IMR-90 (cell line): ENCODE measurements at places on chromosomes 1 and 21. TPM values are rescaled to one million over a fixed set of nuclear protein-coding genes. Genes with fewer than 3 reads are reported as not detected.
A peak's percentile ranks its signal among the peaks of the same experiment; 100 is the strongest.

The ALX3 gene
- not detected in 2 replicates for total RNA-seq

The PGBD5 gene
- total RNA-seq, result 0.18 and 0.28 TPM in 2 replicates

The RSPH1 gene
- total RNA-seq, result not detected in 2 replicates

The ZP4 gene
- total RNA-seq, result not detected in 2 replicates

DNA sequence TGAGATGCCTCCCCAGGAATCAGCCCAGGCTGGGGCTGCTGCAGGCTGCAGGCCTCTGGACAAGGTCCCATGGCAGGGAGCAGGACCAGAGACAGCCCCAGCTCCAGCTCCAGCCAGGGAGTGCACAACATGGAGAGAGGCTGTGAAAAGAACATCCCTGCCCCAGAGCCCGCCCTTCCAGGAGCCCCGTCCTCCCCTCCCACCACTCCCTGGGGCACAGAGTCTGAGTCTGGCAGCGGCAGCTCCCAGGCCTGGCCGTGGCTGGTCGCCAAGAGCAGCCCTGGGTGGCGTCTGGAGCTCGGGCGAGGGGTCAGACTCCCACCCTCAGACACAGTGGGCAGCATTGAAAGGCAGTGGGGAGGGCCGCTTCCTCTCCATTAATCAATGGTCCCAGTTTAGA lies 37.8 kb downstream of the MEGF6 start:
- DNase-seq, result no peak

- DNase-seq, result peak; percentile 47
Observed at GRCh38 chr1:243473227-243474135, 217.6 kb downstream of the SDCCAG8 start.

- DNase-seq, result peak; percentile 58
Observed at GRCh38 chr1:27621051-27621920, 13.7 kb downstream of the FGR start.

GRCh38 chr1:46603481-46603857 lies 599 bp downstream of the MKNK1 start:
- DNase-seq, result no peak

- no peak for DNase-seq
Observed at GRCh38 chr21:33855190-33855589, 60.4 kb downstream of the ATP5PO start.

The GPR25 gene
- not detected in 2 replicates for total RNA-seq

DNA sequence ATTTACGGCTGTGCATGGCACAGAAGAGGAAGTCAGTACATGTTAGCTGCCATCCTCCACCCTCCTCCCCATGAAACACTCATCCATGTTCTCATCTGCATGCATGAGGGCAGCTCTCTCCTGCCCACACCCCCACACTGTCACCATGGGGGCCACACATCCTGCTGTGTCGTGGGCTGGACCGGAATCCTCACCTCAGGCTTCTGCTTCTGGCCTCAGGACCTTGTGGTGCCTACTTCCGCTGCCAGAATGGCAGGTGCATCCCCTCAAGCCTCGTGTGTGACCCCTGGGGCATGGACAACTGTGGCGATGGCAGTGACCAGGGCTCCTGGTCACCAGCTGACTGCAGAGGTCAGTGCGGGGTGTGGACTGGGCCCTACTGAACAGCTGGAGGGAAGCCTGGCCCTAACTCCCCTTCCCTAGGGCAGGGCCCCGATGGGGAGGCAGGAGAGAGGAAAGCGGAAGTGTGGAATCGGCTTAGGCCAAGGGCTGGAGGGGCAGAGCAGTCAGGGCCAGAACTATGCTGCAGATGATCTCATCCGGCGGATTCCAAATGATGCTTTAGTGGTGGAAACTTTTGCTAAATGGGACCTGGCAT lies 3.8 kb downstream of the LDLRAD2 start:
- peak; percentile 10 for DNase-seq

DNA sequence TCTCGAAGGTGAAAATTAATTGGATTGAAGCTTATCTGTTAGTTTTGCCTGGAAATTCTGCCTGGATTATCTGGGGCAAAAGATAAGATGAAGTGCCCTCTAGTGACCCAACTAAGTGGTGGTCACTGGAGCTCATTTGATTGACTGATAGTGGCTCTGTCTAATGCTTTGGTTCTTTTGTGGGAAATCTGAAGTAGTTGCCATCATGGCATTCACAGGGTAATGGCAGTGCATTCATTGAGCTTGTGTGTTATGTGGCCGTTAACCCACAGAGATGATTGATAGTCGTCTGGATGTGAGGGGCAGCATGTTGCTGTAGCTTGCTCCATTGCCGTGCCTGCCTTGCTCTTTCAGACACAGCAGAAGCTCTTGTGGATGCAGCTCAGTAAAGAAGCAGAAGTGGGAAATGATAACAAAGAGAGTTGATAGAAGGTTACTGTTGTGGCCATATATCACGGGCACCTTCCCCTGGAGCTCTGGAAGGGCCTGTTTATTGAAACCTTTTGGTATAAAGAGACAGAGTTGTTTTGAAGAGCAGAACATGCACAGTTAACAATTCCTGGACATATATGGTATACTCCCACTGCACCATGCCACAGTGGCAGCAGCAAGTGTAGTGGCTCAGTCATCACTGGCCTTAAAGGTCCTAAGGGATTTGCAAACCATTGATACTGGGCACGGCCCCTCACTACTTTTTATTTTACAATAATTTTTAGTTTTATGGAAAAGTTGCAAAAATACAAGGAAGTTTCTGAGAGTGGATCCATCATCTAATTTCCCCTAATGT lies 42.0 kb downstream of the CXADR start:
- peak; percentile 10 for DNase-seq

- no peak for DNase-seq
Observed at GRCh38 chr1:54051933-54052430, 1.0 kb downstream of the TMEM59 start.

The XCL1 gene
- not detected in 2 replicates for total RNA-seq

- DNase-seq, result no peak
Observed at GRCh38 chr1:69167876-69168275, 399.8 kb upstream of the LRRC7 start.

The CD1D gene
- not detected in 2 replicates for total RNA-seq

The SPATA1 gene
- under 0.01 and 0.56 TPM in 2 replicates for total RNA-seq

- DNase-seq, result peak; percentile 27
Observed at GRCh38 chr1:203600782-203601513, 25.7 kb upstream of the ATP2B4 start.

The SLAMF8 gene
- not detected in 2 replicates for total RNA-seq
